ENCODE measurements at places on chromosomes 12 and 14.

- DNase-seq, result no peak
Measured at GRCh38 chr12:64780132-64780530, 20.9 kb upstream of the GNS start.

- peak; percentile 35 for DNase-seq
Measured at GRCh38 chr14:57060276-57060955, 208.3 kb downstream of the EXOC5 start.

DNA sequence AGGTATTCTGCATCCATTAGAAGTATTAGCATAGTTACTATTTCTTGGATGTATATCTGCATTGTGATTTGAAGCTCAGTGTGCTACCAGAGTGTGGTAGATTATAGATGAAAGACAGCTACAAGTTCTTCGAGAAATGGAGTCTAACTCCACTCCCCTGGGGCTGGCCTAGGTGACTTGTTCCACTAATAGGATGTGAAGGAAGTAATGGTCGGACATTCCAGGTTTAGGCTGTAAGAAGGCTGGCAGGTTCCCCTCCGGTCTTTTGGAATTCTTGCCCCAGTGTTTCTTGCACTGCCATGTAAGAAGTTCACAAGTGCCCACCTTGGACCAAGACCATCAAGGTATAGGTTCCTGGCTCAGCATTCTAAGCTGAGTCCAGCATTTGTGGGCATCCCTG lies 236.4 kb downstream of the FLRT2 start:
- DNase-seq, result no peak

GRCh38 chr14:56237398-56237797 lies 119.2 kb downstream of the PELI2 start:
- no peak for DNase-seq

DNA sequence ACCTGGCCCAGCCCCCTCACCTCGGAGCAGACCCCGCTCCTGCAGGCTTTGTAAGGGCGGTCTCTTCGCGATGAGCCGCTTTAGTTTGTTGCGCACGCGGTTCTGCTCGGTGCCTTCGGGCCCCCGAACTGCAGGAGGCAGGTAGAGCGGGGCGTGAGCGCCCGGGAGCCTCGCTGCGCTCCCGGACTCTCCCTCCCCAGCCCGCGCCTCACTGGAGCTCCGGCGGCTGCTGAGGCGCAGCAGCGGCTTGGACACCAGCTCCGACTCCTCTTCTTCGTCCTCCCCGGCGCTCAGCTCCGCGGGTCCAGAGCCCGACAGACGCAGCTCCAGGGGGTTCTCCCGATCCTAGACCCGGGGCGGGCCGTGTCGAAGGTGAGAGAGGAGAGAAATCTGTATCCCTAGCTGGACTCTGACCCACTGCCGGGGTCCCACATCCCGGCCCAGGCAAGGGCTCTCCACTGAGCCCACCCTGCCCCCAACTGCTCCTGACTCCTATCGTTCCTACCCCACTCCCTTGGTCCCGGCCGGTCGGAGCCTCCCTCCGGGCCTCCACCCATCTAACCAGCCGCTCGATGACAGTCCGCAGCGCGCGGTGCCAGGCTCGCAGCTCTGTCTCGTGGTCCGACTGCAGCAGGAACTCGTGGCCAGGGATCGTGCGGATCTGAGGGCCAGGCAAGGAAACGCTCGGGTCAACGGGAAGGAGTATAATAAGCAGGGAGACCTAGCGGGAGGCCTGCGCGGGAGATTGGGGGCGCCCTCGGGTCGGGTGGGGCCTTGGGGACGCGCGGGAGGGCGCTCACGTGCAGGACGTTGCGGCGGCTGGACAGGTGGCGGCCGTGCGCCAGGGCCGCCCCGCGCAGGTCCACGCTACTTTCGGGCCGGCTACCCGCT lies 4.2 kb downstream of the ARHGAP9 start:
- no peak for DNase-seq

DNA sequence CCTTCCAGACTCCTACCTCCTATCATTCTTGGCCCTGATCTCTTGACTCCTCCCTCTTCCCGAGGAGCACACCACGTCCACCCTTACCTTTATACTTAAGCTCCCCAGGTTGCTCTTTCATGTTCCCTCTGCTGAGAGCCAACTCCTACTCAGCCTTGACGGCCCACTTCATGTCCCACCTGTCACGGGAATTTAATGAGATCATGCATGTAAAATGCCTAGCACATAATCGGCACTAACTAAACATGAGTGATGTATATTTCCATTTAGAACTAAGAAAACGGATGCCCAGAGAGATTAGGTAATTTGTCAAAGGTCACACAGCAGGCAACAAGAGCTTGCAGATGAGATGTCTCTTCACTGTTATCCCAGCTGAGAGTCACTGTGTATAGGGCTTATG lies 45.1 kb downstream of the NOS1 start:
- DNase-seq, result no peak

DNA sequence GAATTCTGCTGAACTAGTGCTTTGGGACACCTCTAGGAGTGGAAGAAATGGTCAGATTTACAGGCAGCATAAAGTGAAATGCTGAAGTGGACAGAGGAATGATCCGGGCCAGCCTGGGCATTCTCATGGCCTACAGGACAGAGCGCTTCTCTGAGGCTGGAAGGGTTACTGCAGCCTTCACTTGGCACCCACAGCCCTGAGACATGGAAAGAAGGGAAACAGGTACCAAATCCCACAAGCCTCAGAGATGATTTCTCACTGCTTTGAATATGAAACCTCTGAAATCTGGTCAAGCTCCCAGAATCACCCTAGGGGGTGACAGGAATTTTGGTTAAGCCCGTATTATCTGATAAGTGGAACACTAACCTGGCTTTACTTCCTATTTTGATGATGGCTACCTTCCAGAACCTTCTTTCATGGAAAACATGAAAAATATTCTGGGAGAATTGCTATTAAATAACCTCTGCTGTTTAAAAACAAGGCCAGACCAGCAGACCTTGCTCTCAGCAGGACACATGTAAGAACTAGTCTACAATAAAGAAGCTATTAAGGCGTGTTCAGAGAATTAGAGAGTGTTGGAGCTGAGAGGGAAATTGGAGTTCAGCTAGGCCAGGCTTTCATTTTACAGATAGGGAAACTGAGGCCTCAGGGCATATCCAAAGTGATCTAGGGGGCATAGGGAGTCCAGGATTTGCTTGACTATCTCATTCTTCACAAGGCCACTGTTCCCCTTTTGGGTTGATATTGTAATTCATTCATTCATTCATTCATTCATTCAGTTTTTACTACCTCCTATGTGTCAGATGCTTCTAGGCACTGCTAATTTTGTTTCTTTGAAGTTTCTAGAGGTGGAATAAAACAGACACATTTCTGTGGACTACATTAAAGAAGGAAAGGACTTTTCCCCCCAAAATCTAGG lies 281.5 kb downstream of the ZFP36L1 start:
- DNase-seq, result no peak

- peak; percentile 80 for DNase-seq
Measured at GRCh38 chr12:12899530-12900380, 8.4 kb downstream of the GPRC5A start.

- no peak for DNase-seq
Measured at GRCh38 chr14:100791995-100792394, 33.9 kb upstream of the MEG3 start.

GRCh38 chr12:56212361-56212760 lies 9.4 kb downstream of the RNF41 start:
- DNase-seq, result no peak

- DNase-seq, result no peak
Measured at GRCh38 chr12:54005531-54005852, 3.3 kb upstream of the HOXC8 start.

DNA sequence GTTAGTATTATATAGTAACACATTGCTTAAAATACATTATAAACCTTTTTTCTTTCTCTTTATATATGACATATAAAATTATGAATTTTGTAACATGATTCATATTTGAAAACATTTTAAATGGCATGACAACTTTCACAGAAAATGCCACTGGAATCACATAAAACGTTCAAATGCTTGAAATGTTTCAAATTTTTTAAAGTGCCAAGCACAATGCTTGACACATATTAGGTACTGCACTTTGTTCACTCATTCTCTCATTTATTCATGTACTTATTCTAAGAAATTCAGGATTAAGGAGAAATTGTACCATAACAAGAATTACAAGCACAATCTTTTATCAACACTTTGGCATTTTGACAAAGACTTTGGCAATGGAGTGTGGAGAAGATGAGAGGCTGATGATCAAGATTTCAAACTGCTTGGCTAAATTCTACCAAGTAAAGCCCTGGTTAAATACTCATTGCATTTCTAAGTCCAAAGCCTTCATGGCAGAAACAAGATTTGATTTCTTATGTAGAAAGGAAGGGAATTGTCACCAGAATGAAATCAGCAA lies 232.2 kb downstream of the C12orf50 start:
- DNase-seq, result no peak

GRCh38 chr12:22900401-22900800 lies 275.4 kb downstream of the ETNK1 start:
- DNase-seq, result no peak

- no peak for DNase-seq
Measured at GRCh38 chr12:52722680-52723079, 19.4 kb upstream of the KRT77 start.
